ENCODE measurements at places on chromosomes 12 and 14. TPM values are rescaled to one million over a fixed set of nuclear protein-coding genes. Genes with fewer than 3 reads are reported as not detected.

GRCh38 chr12:27025116-27025515 lies 2.8 kb downstream of the MED21 start:
- no peak for DNase-seq
- H3K27ac ChIP-seq: no peak overlapping the region
- H3K36me3 ChIP-seq: peaks cover 16% of the 10 kb centered on the region

KLRC1 gene
- total RNA-seq: not detected

RNF41 gene
- total RNA-seq: 28.2 TPM

DNA sequence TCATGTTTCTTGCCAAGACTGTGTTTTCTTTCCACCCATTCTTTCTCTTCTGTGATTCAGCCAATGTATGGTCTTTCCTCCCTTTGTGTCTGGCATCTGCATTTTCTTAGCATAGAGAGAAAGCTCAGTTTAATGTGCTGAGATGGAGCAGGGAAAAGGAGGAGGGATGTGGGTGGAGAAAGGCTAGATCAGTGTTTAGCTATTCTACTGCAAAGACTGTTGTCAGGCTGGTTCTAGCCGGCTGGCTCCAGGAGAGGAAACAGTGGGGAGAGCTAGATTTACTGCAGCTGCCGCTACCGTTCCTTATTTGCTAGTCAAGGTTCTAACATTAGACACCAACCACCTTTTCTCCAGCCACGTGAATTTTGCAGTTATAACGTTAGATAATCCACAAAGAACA lies 5.2 kb upstream of the RIMKLB start:
- H3K4me1 ChIP-seq: peaks cover 3% of the 10 kb centered on the region
- no peak overlapping the region for H3K27ac ChIP-seq
- H3K27me3 ChIP-seq: no peaks in the 10 kb centered on the region

- H3K4me1 ChIP-seq: no peaks in the 10 kb centered on the region
- H3K27me3 ChIP-seq: no peaks in the 10 kb centered on the region
- H3K4me3 ChIP-seq: no peak overlapping the region
- DNase-seq: no peak
Measured at GRCh38 chr14:89797148-89797547, 157.4 kb downstream of the EFCAB11 start.

- H3K27me3 ChIP-seq: no peaks in the 10 kb centered on the region
- no peak overlapping the region for H3K27ac ChIP-seq
- no peak overlapping the region for H3K4me3 ChIP-seq
- peaks cover 17% of the 10 kb centered on the region for H3K4me1 ChIP-seq
Measured at GRCh38 chr14:99427632-99428300, 52.9 kb downstream of the SETD3 start.

DNA sequence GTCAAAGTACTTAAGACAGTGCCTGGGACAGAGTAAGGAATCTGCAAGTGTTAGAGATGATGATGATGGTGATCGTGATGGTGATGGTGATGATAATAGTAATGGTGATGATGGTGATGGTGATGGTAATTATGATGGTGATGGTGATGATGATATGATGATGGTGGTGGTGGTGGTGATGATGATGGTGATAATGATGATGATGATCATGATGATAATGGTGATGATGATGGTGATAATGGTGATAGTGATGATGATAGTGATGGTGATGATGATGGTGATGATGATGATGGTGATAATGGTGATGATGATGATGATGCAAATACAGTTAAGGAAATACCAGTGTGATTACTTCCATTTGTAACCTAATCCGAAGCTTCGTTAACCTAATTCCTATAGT lies 5.2 kb upstream of the TMEM132C start:
- H3K27me3 ChIP-seq: peaks cover 13% of the 10 kb centered on the region
- no peaks in the 10 kb centered on the region for H3K4me1 ChIP-seq
- H3K27ac ChIP-seq: no peak overlapping the region

MSI1 gene
- total RNA-seq: 1.5 TPM
